GM12892 (cell line): ENCODE measurements at places on chromosomes 1 and 21.

- no peak for DNase-seq
Observed at GRCh38 chr1:29083317-29084195, 40.1 kb downstream of the TMEM200B start.

DNA sequence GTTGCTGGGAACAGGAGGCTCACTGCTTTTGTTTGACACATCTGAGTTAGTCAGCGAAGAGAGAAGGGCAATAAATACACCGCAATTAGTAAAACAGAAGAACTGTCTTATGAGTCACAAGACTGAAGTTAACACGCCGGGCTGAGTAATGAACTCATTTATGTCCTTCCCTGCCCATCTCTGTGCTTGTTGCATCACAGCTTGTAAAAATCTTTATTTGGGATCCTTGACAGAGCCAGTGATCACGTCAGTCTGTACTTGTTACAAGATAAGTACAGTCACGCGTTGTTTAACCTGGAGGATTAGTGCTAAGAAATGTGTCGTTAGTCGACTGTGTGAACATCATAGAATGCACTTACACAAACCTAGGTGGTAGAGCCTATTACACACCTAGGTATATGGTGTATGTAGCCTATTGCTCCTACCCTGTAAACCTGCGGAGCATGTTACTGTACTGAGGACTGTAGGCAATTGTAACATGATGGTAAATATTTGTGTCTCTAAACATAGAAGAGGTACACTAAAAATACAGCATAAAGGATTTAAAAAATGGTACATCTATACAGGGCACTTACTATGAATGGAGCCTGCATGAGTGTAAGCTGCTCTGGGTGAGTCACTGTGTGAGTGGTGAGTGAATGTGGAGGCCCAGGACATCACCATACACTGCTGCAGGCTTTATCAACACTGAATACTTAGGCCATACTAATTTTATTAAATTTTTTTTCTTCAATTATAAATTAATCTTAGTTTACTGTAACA lies 272.2 kb downstream of the TNR start:
- DNase-seq: no peak

DNA sequence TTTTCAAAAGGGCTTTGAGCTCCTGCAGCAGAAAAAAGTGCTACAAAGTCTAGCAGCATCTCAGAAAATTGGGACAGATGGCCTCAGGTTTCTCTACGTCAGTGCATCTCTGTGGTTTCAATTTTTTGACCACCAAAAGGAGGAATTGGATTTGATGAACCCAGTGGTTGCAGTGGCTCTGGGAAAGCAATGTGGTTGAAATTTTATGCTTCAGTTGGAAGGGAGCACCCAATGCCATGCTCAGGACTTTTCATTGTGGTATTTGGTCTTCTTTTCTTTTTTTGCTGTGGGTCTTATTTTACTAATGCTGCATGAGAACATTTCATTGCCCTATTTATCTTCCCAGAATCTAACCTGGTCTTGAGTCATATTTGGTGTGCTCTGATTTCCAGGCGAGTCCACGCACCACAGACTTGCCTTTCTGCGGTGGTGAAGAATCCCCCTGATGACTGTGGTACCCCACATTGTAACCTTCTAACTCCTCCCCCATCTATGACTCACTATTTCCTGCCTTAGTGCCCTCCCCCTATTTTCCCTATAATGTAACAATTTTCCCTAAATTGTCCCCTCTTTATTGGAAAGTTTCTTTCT lies 56.7 kb downstream of the S1PR1 start:
- no peak for DNase-seq

DNA sequence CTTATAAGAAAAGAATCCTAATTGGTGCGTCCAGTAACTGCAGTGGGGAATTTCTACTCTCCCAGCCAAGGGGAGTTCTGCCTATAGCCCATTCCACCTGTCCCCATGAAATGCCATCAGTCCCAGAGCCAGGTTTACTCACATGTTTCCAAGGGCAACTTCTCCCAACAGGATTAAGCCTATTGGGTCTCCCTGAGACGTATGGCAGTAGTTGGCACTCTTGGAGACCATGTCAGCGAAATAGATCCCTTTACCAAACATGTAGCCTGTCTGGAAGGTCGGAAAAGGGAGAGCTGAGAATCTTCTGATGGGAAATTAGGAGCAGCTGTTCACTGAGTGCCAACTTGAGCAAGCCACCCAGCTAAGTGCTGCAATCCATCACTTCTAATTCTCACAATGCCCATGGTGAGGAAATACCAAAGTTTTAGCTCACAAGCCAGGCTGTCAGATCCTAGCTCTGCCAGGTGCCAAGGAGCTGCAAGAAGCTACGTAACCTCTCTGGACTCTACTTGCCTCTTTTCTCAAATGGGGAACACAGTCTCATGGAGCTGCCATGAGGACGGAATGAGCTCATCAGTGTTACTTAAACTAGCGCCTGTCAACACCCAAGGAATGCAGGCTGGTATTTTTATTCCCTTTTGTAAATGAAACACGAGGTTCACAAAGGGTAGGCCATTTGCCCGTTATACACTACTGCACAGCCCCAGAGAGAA lies 43.9 kb downstream of the PARP1 start:
- no peak for DNase-seq

DNA sequence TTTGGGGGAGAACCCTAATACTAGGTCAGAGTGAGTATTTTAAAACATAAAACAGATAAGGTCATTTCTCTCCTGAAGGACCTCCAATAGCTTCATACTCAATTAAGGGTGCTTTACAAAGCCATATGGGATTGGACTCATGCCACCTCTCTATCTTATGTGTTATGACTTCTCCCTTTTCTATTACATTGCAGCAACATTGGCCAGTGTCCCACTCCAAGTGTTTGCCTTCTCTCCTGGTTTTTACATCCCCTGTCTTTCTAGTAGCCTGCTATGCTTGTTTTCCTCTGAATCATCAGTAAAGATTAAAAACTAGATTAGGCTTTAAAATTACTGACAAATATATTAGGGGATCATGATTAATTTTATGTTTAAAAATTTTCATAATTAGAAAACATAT lies 66.6 kb downstream of the SCMH1 start:
- DNase-seq: no peak

DNA sequence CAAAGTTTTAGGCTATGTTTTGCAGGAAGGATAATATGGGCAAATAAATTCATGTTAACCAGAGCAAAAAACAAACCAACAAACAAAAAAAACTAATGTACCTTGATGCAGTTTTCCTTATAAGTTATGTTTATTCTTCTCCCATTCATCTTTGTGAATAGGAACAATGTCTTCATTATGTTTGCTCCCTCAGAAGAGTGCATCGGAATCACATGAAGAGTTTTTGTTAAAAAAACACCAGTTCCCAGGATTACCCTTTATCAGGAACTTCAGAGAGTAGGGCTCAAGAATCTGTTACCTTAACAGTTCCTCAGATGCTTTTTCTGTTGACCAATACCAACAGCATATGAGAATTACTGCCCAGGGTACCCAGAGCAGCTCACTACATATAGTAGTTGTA lies 14.6 kb upstream of the PRRC2C start:
- DNase-seq: no peak

GRCh38 chr1:60727552-60727951 lies 354.8 kb upstream of the NFIA start:
- no peak for DNase-seq

DNA sequence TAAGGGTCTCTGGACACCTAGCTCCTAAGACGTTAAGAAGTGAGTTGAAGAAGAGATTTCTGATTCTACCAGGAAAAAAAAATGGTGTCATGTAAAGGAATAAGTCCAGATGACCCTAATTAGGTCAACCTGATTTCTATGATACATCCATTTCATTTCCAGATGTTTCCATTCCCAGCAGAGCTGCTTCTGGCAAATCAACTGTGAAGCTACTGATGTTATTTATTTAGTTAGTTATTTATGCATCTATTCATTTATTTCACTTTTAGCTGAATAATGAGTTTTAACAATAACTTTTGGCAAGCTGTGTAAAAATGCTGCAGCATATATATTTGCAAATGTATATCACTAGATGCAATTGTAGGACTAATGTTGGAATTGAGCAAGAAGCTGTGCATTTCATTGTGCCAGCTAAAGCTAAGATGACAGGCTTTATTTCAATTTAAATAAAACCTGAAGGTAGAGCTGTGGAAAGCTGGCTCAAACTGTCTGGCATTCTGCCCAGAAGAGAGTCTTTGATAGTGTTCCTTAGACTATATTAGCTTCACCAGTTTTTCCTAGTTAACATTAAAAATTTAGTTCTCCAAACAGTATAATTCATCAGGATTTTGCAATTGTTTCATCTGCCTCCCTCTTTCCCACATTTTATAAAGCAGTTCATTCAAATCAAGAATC lies 1164.4 kb upstream of the ADGRL4 start:
- DNase-seq: no peak

- DNase-seq: no peak
Observed at GRCh38 chr1:2187619-2188018, 7.0 kb downstream of the FAAP20 start.
